CD4-positive, alpha-beta T cell treated with Interleukin-4 for 4 hours (primary cell): ENCODE measurements at places on chromosomes 16 and 17.

DNA sequence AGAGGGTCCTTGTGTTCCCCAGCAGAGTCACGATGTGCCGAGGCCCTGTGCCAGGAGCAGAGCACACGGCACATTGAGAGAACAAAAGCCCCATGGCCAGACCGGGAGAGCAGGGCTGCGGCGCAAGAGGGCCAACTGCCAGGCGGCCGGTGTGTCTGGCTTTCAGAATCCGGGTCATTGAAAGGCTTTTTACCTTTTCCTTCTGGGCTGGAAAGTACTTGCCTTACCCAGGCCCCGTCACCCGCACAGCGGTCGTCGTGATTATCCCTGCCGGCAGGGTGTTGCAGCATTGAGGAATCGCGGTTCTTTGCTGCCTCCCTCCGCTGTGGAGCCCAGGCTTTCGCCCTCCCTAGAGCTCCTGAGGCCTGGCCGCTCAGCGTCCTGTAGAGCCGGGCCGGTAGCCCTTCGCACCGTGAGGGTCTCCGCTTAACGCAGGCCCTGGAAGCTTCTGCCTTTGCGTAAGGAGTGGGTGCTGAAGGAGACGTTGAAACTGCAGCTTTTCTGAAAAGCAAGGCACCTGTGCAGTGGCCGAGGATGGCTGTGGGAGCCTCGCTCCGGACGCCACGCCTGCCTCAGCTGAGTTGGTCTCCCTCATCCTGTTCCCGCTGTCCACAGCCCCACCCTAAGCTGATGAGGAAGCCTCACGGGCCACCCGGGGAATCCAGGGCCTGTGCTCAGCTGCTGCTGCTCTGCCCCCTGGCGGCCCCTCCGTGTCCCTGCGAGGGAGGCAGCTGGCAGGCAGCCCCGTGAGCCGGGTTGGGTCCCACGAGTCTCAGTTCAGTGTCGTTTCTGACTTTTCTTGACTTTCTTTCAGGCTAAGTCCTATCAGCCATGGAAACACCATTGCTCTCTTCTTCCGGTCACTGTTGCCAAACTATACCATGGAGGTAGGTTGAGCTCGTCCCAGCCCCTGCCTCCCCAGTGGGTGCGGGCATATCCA lies 8.6 kb upstream of the MC1R start:
- peak; percentile 58 for DNase-seq

GRCh38 chr17:28759256-28759865 lies 15.6 kb downstream of the TRAF4 start:
- DNase-seq: no peak

DNA sequence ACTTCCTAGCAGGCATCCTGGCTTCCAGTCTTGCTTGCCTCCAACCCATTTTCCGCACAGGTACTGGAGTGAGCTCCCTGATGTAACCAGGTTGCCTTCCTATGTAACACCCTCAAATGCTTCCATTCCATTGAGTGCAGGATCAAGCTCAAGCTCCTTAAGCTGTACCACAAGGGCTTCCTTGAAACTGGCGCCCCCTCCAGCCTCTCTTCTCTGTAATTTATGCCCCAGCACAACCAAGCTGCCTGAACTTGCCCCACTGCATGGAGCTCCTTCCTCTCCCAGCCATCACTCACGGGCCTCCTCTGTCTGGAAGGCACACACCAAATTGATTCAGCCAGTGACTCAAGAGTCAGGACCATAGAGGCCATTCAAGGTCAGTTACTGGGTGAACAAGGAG lies 234.8 kb upstream of the RPL38 start:
- DNase-seq: no peak

DNA sequence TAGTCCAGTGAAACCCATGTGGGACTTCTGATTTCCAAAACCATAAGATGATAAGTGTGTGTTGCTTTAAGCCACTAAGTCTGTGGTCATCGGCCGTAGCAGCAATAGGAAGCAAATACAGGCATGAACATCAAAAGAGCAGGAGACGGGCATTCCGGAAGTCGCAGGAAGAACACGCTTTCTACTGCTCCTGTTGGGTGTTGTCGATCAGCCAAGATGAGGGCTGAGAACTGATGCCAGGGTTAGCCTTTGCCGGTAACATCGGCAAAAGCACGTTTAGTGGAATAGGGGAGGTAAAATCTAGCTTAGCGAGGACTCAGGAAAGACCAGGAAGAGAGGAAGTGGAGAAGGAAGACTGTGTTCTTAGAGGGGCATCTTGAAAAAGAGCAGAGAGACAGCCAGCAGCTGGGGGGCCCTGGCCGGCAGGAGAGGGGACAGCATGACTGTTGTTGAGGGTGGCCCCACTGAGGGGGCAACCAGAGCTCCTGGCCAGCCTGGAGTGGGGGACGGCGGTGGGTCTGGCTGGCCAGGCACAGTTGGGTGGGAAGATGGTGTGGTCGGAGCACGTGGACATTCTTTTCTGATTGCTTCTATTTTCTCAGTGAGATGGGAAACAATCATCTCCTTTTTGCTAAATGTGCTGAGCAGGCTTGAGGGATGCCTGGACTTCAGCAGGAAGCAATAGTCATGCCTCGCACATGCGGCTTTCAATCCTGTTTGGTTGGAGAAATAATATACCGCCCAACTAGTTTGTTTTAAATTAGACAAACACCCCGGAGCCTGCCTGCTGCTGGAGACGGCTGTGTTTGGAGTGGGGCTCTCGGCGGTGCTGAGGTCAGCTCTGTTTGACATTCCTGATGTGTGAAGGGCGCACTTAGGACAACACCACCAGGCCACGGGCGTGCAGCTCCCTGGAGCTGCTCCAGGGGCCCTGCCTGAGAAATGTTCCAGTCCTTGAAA lies 109.9 kb downstream of the METRNL start:
- DNase-seq: no peak

DNA sequence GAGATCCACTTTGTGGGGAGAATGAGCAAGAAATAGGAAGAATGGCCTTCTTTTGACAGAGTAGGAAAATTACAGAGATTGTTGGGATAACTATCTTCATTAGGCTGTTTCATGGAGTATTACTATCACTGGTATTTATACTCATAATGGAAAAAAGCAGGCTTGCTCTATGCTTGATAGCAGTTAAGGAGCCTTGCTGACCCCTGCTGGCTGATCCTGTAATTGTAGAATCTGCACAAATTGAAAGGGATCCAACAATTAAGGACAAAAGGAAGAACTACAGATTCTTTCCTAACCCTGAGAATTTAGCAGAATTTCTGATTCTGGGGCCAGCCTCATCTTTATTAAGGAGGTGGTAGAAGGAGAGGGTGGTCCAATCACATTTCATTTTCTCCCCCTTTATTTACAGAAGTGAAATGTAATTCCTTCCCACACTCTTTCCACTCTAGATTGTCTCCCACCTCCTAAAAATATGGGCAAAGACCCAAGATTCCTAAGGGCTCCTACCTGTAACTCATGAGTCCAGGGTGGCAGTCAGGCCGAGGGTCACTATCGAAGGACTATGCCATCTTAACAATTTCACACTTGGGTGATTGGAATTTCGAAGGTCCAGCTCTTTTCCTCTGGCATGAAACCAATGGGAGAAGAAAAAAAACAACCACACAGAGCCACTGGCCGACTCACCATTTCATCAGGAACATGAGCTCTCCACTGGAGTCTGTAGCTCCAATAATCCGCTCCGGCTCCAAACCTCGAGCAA lies 26.3 kb downstream of the NFE2L1 start:
- DNase-seq: peak; percentile 80

GRCh38 chr17:75876190-75876937 lies 2.0 kb downstream of the TRIM47 start:
- DNase-seq: peak; percentile 89

GRCh38 chr17:64058621-64059020 lies 38.2 kb upstream of the ICAM2 start:
- DNase-seq: no peak

- no peak for DNase-seq
Observed at GRCh38 chr16:62404842-62405611, 368.8 kb upstream of the CDH8 start.

DNA sequence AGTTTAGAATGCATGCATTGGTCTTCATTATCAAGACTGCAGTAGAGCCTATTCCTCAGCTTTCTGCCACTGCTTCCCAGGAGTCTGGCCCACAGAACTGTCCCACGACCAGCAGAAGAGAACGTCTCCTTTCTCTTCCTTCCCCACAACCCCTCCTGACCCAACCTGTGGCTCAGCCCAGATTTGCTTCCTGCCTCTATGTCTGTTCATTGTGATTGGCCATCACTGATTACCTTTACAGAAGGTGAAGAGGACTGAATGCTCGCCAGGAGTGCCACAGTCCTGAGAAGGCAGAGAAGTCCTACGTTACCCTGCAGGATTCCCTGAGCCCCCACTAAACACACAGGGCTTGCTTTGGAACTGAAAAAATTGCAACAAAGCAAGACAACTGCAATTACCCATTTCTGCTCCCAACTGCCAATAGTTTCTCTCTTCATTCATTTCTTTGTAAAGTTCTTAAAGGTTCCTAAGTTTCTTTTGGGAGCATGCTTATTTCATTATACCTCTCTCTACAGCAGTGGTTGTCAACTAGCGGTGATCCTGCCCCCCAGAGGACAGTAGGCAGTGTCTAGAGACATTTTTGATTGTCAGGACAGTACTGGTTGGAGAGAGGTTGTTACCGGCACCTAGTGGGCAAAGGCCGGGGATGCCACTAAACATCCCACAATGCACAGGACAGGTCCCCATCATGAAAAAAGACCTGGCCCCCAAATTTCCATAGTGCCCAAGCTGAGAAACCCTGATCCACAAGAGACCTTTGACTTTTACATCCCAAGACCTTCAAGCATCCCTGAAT lies 4.5 kb upstream of the NAT9 start:
- DNase-seq: peak; percentile 41

DNA sequence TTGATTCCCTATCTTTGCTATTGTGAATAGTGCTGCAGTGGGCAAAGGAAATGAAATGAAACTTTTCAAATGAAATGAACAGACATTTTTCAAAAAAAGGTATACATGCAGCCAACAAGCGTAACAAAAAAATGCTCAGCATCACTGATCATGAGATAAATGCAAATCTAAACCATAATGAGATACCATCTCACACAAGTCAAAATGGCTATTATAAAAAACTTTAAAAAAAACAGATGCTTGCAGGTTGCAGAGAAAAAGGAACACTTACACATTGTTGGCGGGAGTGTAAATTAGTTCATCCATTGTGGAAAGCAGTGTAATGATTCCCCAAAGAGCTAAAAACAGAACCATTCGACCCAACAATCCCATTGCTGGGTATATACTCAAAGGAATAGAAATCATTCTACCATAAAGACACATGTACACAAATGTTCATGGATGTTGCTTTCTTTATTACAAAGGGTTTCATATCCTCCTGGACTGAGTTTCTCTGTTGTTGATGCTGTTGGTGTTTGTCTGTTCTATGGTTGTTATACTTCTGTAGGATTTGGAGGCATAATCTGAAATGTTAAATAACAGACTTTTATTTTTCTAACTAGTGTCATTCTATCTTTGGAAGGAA lies 99.3 kb upstream of the SOX9 start:
- no peak for DNase-seq

DNA sequence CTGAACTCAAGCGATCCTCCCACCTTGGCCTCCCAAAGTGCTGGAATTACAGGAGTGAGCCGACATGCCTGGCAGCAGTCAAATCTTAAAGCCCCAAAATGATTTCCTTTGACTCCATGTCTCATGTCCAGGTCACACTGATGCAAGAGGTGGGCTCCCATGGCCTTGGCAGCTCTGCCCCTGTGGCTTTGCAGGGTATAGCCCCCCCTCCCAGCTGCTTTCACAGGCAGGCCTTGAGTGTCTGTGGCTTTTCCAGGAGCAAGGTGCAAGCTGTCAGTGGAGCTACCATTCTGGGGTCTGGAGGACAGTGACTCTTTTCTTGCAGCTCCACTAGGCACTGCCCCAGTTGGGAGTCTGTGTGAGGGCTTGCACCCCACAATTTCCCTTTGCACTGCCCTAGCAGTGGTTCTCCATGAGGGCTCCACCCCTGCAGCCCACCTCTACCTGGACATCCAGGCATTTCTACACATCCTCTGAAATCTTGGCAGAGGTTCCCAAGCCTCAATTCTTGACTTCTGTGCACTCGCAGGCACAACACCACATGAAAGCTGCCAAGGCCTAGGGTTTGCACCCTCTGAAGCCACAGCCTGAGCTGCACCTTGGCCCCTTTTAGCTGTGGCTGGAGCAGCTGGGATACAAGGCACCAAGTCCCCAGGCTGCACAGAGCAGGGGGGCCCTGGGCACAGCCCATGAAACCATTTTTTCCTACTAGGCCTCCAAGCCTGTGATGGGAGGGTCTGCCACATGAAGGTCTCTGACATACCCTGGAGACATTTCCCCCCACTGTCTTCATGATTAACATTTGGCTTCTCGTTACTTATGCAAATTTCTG lies 79.3 kb upstream of the ARL4D start:
- DNase-seq: no peak

DNA sequence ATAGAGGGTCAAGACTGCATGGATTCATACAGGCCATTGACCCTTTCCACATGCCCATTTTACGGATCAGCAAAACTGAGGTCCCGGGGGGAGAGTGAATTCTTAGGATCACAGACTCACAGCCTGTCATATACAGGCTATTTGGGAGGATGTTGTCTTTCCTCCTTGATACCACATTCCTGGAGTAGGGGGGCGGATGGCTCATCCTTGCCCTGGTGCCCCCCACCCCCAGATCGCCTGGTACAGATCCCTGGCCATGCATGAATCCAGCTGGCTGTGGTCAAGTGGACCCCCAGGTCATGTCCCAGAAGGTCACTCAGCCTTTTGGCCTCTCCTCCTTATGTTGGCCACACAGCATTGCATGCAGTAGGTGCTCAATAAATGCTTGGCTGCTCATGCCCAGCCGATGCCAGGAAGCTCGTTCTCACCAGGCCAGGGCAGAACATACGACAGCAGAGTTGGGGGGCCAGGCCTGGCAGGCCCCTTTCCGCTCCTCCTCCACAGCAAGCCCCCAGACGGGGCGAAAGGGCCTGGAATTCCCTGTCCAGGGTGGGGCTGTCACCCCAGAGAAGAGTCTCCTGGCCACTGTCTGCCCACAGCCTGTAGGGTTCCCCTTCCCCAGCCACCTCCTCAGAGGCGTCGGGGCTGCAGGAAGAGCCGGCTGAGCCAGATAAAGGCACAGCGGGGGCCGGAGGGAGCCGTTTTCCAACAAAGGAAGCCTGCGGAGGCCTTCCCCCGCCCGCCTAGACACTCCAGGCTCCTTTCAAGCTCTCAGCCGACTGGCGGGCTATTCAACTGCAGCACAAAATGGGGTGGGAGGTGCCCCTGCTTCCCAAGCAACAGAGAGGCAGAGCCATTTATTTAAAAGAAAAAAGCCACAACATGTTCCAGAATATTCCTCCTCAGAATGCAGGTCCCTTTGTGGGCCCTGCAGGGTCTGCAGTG lies 215.7 kb upstream of the CIBAR2 start:
- no peak for DNase-seq

- no peak for DNase-seq
Observed at GRCh38 chr17:8838551-8839095, 28.9 kb downstream of the PIK3R6 start.
